ENCODE measurements at places on chromosomes 12 and 14.

DNA sequence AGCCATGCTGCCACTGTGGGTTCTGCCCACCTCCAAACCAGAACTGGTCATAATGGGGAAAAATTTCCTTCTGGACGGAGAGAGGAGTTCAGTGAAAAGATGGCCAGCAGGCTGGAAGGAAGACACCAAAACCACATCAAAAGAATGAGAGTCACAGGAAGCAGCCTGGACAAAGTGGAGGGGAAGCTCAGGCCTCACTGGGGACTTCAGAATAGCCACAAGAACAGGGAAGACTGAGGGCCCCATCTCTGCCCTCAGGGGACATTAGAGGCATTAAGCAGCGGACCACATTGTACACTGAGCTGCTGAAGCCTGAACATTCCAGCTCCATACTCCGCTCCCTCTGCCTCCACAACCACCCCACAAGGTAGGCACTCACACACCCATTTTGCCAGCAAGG, 119.6 kb upstream of the COCH start:
- no peak for DNase-seq

GRCh38 chr12:172732-173161, 41.2 kb downstream of the SLC6A12 start:
- no peak for DNase-seq

GRCh38 chr14:50045039-50045711, 71.2 kb downstream of the VCPKMT start:
- no peak for DNase-seq

DNA sequence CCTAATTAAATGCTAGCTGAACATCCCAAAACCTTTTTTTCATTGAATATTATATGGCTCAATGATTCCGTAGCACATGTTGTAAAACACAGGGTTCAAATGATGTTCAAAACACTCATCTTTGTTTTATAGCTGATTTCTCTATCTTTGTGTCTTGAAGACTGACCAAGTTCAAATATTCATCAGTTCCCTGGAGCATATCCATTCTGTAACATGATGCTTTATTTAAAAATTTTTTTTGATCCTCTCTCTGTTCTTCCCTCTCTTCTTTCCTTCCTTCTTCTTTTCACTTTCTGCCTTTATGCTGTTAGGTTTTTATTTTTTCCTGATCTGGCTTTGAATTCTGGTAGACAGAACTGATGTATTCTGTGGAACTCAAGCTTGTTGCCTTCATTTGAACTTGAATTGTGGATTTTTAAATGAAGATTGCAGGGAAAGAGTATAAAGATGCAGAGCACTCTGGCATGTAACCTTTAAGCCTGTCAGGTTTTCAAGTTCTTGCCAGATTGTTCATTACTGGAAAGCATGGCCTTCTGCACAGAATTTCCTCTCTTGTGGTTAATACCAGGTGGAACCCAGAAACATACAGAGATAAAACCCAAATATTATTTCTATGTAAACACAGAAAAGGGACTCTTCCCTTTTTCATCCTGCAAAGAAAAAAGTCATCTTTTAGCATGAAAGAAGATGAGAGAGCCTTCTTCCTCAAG, 39.5 kb downstream of the PROX2 start:
- DNase-seq: no peak

- DNase-seq: no peak
These were observed 243.1 kb upstream of the FOXN3 start for GRCh38 chr14:89660166-89660565.

DNA sequence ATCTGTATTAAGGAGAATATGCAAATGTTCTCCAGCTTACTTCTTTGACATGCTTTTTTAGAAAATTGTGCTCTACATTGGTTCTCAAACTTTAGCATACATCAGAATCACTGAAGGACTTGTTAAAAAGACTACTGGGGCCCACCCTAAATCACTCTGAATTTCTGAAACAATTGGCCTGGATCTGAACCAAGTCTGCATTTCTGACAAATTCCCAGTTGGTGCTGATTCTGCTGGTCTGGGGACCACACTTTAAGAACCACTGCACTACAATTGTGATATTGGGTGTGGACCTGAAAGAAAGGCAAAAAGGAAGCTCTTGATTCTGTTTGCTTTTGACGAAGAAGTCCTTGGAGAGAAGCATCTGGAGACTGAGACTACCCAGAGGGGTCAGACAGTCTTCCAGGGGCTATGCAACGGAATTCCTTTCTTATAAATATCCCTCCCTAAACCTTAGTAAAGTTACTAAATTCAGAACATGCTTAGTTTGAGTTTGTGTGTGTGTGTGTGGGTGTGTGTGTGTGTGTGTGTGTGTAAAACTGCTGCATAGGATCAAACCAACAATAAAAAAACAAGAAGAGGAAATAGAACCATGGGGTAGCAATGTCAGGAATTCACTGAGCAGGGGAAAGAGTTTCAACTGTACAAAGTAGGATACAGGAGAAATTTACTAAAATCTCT, 36.8 kb downstream of the EAPP start:
- DNase-seq: no peak

GRCh38 chr14:88668448-88669116, 105.7 kb downstream of the ZC3H14 start:
- DNase-seq: no peak

DNA sequence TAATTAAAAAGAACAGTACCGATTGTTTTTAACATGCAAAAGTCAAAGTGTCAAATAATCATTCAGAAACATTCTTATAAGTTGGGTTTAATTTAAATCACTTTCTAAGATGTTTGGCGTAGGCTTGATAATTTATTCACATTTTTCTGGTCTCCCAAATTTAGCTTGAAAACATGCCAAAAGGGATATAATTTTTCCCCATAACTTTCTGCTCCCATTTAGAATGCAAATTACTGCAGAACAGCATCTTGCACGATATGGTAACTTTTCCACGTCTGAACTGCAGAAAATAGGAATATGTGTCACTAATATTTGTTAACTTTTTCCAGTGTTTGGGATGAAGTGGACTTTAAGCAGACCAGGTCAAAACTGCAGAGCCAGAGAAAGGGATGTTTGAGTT, 1592.4 kb upstream of the SEL1L start:
- DNase-seq: no peak

DNA sequence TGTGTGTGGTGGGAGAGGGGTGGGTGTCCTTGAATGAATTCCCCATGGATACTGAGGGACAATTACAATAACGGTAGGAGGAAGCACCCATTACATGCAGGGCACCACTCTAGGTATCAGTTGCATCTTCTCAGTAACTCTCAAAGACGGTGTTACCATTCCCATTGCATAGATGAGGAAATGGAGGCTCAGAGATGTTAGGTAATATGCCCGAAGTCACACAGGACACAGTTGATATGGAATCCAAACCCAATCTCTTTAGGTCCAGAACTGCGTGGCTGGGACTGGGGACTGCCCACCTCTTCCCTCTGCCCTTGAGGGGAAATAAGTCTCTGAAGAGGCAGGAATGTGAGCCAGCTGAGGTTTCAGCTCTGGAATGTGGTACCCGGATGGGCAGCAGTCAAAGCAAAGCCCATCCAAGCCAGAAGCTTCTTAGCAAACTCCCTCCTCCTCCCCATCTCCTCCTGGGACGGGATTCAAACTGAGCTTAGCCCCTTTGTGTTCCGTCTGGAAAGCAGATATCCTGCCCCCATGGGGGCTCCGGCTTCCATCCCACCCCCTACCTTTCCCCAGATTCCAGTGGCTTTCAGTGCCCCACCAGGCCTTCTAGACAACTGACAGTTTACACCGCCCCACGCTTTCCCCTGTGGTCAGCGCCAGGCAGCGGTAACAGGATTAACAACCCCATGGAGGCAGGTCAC, 187.5 kb downstream of the RBM19 start:
- no peak for DNase-seq

DNA sequence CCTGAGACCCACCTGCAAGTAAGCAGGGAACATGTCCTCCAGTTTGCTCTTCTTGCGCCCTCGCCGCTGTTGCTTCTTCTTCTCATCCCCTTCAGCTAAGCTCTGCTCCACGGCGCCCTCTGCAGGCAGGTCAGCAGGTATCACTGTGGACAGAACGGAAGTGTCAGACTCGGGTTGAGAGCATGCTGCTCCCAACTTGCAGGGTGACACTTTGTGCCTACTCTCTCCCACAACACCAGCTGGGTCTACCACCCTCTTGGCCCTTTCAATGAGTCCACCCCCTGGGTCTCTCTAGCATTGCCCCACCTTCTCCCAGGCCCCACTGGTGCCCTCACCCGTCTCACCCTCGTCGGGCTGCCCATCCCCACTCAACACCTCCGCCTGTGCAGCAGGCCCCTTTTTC, 16.7 kb downstream of the KMT2D start:
- DNase-seq: no peak

DNA sequence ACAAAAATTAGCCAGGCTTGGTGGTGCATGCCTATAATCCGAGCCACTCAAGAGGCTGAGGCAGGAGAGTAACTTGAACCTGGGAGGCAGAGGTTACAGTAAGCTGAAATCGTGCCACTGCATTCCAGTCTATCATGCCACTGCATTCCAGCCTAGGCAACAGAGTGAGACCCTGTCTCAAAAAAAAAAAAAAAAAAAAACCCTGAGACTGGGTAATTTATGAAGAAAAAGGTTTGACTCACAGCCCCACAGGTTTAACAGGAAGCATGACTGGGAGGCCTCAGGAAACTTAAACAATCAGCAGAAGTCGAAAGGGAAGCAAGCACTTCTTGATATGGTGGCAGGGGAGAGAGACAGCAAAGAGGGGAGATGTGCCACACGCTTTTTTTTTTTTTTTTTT, 123.2 kb downstream of the GXYLT1 start:
- DNase-seq: no peak

DNA sequence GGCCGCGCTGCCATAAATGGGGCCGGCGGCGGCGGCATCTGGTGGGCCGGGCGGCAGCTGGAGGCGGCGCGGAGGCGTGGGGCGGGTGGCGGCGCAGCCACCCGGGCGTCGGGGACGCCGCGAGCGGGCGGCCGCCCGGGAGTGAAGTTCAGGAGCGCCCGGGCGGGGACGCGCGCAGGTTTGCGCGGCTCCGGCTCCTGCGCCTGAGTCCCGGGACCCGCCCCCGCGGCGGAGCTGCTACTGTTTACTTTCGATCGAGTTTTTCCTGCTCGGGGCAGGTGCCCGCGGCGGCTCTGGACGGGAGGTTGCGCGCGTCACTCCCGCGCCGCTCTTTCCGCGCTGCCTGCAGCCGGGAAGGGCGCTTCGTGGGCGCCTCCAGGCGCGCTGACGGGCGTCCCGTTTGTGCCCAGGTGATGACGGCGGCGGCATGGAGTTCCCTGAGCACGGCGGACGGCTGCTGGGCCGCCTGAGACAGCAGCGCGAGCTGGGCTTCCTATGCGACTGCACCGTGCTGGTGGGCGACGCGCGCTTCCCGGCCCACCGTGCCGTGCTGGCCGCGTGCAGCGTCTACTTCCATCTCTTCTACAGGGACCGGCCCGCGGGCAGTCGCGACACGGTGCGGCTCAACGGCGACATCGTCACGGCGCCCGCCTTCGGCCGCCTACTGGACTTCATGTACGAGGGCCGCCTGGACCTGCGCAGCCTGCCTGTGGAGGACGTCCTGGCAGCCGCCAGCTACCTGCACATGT, at the start of gene ZBTB42:
Gene ZBTB42 (plus strand): TSS at position 331 of the 749 bp plus-strand sequence. CDS start 97 bp downstream, at position 428.
- no peak for DNase-seq

DNA sequence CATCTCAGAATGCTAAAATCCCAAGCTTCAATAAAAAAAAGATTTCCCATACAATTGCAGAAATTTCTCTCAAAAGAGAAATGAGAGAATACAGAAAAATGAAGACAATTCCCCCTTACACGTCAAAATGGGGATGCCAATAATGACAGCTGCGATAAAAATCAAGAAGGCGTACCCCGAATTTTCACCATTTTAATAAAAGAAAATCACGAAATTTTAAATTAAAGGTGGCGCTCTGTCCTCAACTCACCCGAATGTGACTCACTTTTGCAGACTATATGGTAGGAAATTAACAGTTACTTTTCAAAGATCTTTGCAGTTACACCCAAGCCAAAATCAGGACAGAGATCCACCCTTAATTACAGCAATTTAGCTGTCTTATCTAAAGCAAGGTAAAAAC, 2.1 kb downstream of the ATP2B1 start:
- DNase-seq: no peak

- no peak for DNase-seq
These were observed 18.6 kb upstream of the IFNG start for GRCh38 chr12:68178184-68178583.

DNA sequence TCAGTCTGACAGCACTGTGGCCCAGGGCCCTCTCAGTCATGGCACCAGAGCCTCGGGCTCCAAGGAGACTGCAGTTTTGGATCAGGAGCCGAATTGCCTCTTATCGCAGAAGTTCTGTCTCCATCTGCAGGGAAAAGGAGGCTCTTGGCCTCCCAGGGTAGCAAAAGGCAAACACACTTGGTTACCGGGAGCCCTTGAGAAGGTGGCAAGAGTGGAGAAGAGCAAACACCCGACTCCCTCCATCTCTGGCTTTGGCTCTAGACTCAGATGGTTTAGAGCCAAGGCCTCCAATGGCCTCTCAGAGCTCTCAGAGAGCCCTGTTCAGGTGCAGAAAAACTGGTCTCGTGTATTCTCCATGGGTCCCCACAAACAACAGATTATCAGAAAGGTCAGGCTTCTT, 44.6 kb downstream of the NINJ2 start:
- DNase-seq: no peak

DNA sequence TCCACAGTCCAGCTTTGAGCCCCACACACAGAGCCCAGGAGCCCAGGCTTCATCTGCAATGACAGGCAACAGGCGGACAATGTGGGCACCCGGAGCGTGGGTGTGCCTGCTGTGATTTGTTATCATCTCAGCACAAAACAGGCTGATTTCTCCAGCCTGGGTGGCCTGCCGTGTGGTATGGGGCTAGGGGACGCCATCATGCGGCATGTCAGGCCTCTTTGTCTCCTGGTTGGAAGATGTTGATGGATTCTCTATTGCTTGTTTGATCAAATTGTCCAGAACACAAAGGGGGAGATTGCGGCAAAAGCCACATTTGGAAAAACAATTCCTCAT, 147.1 kb downstream of the KIF26A start:
- DNase-seq: no peak

DNA sequence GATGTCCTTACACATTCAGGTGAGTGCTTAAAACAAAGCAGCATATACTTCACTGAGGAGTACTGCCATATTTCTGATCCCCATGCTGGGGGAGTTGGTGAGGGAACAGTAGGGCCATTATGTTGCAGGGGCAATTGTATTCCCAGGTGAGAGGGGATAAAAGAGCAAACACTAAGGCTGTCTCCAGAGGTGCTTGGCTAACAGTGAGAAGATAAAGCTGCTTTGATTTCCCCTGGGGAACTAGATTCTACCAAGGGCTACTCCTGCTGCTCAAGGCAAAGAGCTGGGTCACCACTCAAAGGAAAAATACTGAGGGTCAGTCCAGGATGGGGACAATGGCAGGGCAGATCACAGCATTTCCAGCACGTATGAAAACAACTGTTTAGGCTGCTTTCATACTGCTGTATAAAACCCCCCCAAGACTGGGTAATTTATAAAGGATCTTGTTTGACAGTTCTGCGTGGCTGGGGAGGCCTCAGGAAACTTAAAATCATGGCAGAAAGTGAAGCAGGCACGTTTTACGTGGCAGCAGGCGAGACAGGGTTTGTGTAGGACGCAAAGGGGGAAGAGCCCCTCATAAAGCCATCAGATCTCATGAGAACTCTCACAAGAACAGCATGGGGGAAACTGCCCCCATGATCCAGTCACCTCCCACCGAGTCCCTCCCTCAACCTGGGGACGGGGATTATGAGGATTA, 47.8 kb upstream of the OR5AU1 start:
- DNase-seq: no peak

- no peak for DNase-seq
These were observed 8.1 kb downstream of the GLT1D1 start for GRCh38 chr12:128861226-128862016.
